ENCODE measurements at places on chromosomes 3 and 15.

DNA sequence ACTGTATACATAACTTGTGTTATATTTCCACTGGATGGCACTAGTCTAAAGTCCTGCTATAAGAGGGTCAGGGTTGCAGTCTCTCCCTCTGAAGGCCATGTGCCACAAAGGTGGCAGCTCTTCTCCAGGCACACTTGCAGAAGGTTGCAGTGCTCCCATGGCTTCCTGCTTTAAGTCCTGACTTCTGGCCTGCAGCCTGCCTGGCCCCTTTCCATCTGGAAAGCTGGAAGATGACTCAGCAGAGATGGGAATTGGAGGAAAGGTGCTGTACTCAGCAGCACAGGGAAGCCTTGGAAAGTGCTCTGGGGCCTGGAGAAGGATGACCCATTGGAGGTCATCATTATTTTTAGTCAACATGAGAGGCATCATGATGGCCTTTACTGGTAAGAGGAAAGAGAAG lies 40.9 kb upstream of the MRPL3 start:
- peak; percentile 76 for DNase-seq

DNA sequence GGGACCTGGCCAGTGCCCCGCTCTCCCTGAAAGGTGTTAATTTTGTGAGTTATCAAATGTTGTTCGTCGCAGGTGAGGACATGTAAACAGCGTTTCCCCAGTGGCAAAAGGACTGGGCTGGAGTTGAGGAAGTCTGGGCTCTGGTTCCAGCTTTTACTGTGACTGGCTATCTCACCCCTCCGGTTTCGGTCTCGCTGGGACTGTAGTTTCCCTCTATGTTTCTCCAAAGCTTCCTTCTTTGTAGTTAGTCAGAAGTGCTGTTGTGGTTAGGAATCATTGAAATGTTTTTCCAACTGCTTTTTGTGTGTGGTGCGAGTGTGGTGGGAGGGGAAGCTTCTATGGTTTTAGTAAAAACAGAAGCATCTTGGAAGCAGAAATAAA lies 990 bp upstream of the CLDN1 start:
- no peak for DNase-seq

DNA sequence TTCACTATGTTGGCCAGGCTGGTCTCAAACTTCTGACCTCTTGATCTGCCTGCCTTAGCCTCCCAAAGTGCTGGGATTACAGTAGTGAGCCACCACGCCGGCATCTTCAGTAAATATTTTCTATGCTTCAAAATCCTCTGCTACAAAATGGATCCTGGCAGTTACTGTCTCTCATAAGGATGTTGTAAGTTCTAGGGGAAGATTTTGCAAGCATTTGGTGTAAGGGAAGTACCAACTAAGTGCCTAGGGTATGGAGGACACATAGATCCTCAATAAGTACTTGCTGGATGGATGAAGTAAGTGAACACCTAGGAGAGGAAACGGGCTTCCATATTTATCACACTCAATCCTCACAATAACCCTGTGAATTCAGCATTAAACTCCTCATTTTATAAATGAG lies 6.6 kb downstream of the TM4SF4 start:
- DNase-seq: no peak

- no peak for DNase-seq
These were observed 112.6 kb downstream of the FILIP1L start for GRCh38 chr3:100001526-100002270.

DNA sequence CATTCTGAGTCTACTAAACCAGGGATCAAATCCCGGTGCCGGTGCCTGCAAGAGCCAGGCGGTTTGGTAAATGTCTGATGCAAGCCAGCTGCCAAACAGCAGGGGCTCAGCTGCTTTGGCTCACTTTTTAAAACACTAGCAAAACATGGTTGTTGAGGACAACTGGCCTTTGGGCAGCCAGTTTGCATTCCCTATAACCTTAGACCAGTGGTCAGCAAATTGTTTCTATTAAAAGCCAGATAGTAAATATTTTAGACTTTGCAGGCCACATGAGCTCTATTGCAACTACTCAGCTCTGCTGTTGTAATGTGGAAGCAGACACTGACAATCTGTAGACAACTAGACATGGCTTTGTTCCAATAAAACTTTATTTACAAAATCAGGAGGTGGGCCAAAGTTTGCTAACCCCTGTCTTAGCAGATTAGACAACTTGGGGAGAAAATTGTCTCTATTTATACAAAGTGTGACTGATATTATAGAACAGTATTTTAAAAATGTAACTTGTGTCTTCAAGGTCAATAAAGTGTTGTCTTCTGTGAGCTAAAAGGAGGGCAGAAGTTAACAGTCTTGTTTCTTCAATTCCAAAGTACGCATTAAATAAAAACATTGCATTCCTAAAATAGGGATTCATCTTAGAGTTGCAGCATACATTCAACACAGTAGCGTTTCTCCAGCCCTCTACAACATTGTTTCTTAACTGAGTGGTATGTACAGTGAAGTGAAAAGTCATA lies 67.6 kb downstream of the SSUH2 start:
- DNase-seq: no peak

GRCh38 chr3:133096900-133097613 lies 58.9 kb downstream of the TMEM108 start:
- DNase-seq: peak; percentile 88

Measured in NCI-H446 treated with DMSO at 0.1 percent for 48 hours (cell line).